ENCODE measurements at places on chromosomes 1 and 21.

DNA sequence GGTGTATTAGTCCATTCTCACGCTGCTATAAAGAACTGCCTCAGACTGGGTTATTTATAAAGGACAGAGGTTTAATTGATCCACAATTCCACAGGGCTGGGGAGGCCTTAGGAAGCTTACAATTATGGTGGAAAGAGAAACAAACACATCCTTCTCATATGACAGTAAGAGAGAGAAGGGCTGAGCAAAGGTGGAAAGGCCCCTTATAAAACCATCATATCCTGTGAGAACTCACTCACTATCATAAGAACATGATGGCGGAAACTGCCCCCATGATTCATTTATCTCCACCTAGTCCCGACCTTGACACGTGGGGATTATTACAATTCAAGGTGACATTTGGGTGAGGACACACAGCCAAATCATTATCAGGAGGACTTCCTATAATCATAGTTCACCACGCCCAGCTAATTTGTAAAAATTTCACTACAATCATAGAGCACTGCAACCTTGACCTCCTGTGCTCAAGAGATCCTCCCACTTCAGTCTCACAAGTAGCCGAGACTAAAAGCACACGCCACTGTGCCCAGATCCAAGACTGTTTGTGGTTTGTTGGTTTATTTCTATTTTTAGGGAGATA lies 164.9 kb downstream of the RERE start:
- no peak for DNase-seq

- peak; percentile 13 for DNase-seq
These were observed 119.7 kb downstream of the ZNF281 start for GRCh38 chr1:200290010-200290685.

DNA sequence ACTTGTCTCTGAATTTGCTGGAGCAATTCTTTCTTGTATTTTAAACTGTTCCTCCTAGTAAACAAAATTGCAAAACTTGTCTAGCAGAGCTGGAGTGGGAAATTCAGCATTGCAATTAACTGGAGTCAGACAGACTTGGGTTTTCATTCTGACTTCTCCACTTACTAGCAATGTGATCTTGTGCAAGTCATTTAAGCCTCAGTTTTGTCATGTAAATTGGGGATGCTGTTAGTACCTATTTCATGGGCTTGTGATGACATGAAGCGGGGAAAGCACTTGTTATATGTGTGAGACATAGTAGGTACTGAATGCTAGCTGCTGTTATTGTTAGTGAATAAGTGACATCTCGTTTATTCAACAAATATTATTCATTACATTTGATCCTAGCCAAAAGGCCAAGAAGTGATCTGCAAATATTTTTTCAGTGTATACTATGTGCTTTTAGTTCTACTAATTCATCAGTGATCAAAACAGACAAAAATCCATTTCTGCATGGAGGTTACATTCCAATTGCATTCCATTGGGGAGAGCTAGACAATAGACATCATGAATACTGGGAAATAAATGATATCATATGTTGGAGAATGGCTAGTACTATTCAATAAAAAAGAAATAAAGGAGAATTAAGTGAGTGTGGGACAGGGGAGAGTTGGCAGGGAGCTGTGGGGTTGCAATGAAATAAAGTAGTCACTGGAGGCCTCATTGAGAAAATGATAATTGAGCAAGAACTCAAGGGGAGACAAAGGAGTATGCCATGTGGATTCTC lies 47.1 kb downstream of the CACHD1 start:
- DNase-seq = no peak

DNA sequence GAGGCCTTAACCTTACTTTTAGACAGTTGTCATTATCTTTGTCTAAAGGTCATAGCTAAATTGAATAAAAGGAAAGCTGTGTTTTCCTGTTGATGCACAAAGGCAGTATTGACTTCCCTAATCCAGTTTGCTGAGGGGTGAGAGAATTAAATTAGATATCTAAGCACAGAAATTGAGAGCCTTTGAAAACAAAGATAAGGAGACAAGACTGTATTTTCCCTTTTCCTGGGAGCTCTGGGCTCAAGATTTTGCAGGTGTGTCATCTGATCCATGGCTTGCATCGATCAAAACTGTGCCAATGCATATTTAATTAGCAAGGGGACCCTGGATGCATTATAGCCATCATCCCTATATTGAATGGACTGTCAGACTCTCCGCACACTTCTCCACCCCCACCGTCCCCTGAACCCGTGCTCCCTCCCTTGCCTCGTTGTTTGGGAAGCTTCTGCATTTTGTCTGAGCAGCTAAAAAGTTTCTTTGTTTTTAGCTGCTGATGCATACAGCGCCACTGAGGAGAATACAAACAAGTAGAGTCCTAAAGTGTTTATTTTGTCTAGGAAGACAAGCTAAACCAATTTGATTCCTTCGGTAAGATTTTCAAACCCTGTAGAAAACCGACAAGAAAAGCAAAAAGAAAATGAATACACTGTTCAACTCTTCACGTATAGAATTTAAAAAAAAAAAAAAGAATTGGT lies 186.3 kb downstream of the NFIA start:
- no peak for DNase-seq

- DNase-seq = peak; percentile 15
These were observed 61.2 kb upstream of the ETV3 start for GRCh38 chr1:157199421-157199755.

GRCh38 chr1:96772349-96772748 lies 50.8 kb downstream of the PTBP2 start:
- no peak for DNase-seq

- peak; percentile 54 for DNase-seq
These were observed 2.5 kb downstream of the BACE2 start for GRCh38 chr21:41170442-41170841.

DNA sequence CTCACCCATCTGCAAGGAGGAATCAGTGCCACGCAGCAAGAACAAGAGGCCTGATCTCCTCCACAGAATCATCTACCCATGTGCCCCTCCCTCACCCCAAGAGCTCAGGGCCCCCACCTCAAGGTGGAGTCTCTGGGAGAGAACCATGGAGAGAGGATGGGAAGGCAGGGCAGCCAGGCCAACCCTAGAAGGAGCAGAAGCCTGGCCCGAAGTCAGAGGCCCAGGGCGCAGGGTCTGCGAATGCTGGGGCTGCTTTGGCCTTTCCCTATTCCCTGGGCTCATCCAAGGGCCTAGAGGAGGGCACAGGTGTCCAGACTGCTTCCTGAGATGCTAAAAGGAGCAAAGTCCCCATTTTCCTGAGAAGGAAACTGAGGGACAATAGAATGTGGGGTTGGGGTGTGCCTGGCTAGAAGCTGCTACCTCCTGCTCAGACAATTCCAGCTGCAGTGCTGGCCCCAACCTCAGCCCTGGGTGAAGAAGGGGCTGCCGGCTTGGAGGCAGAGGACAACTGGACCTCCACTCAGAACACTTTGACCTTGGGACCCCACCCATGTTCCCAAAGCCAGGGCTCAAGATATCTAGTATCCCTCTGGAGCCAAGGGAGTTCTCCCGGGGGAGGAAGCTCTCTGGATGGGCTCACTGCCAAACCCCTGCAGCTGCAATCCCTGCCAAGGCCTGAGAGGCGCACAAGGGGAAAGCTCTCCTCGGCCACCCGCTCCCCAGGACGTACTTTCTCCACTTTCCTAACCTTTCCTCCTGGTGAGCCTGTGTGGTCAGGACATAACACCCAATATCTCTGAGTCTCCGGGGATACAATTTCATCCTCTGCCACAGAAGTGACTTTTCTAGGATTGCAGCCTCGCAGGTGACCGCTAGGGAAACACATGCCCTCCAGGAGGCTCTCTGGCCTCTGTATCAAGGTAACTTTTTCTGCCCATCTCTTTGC lies 16.6 kb upstream of the LEMD1 start:
- DNase-seq = peak; percentile 81

GRCh38 chr1:113217447-113218208 lies 144.6 kb downstream of the LRIG2 start:
- no peak for DNase-seq

DNA sequence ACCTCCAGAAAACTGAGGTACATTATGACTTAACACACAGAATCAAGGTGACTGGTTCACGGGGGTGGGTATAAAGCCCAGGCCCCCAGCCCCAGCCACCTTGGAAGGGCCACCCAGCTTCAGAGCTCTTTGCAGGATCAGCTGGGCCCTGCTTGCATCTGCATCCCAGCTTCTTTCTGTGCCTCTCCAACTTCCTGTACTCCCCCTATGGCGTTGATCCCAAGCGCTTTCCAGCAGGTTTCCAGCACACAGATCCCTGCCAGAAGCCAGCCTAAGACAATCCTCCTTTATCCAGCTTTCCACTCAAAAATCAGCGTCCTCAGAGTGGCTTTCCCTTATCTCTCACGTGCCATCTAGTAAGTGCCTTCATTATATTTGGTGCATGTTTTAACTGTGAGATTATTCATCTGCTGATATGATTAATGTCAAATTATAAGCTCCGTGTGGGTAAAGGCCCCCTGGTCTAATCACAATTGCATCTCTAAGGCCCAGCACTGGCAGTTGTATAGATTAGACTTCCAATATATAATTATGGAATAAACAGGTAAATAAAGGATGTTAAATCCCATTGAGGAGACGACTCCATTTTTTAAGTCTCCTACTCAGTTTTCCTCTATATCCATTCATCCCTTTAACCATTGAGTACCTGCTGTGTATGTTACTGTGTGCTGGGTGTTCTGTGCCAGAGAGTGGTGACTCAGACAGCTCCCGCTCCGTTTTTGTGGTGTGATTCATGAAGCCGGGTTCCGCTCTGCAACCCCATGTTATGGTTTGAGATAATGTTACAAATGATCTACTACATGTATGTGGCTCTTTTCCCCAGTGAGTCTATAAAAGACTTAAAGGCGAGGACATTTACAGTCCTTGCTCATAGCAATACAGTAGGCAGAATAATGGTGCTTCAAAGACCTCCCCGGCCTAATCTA lies 387.6 kb downstream of the PCP4 start:
- no peak for DNase-seq

DNA sequence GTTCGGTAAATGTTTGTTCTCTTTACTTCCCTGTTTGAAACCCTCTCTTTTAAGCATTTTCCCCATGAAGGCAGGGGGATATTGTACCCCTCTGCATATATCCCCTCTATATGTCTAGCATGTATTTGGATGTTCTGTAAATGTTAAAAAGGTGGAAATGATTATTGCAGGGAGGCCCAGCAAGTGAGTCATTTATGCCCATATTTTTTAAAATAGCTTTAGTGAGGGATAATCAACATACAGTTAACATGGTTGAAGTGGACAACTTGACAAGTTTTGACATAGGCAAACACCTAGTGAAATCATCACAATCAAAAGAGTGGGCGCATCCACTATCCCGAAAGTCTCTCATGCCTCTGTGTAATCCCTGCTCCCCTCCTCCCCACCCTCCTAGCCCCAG lies 20.8 kb upstream of the RGS16 start:
- DNase-seq = no peak

DNA sequence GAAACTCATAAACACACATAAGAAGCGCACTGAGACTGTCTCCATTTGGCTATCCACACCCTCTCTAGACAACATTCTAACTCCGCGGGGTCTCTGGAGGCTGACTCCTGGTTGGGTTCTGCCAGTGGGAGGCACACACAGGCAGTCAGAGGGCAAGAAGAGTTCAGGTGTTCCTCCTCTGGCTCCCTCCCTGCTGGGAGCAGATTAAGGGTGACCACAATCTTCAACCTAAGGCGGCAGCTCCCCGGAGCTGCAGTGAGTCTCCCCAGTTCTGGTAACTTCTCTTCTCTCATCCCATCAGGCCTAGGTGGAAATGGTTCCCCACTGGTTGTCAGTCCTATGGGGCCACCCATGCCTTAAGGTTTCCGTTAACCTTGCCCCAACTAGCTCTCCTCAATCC lies 7.4 kb upstream of the TENT5C start:
- no peak for DNase-seq

DNA sequence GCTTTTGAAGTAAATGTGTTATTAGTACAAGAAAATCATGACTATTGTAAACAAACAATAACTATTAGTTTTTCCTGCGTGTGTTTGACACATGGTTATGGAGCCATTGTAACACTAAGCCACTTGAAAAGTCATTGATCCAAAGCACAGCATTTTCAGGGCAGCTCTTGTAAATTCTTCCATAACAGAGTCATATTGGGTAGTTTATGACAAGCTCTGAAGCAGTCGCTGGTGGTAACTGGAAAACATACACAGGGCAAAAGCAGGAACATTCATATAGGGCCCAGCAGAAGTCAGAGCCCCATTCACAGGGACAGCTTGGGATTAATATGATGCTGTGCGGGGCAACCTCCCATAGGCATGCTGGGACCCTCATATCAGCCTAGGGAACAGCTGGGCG lies 483.2 kb upstream of the PTBP2 start:
- no peak for DNase-seq

GRCh38 chr1:147168626-147169058 lies 3.6 kb downstream of the PRKAB2 start:
- DNase-seq = peak; percentile 52

- no peak for DNase-seq
These were observed 116.9 kb upstream of the KCNK1 start for GRCh38 chr1:233496993-233497392.

- DNase-seq = no peak
These were observed 12.6 kb downstream of the CD2 start for GRCh38 chr1:116766616-116767469.

GRCh38 chr1:114457675-114458236 lies 53.2 kb downstream of the TRIM33 start:
- no peak for DNase-seq
